Ureter (tissue), 1 donor: ENCODE measurements at places on chromosomes 2 and 18. TPM values are rescaled to one million over a fixed set of nuclear protein-coding genes. Genes with fewer than 3 reads are reported as not detected.

DNA sequence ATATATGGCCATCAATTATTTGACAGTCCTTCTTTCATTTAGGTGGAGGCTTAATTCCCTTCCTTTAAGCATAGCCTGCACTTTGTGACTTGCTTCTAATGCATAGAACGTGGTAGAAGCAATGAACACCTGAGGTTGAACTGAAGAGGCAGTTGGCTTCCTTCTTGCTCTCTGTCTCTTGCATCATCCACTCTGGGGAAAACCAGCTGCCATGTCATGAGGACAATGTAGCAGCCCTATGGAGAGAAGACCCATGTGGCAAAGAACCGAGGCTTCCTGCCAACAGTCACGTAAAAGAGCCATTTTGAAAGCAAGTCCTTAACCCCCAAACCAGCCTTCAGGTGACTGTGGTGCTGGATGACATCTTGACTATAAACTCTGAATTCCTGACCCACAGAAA is 46.8 kb downstream of the ATOH8 start:
- no peak for DNase-seq

DNA sequence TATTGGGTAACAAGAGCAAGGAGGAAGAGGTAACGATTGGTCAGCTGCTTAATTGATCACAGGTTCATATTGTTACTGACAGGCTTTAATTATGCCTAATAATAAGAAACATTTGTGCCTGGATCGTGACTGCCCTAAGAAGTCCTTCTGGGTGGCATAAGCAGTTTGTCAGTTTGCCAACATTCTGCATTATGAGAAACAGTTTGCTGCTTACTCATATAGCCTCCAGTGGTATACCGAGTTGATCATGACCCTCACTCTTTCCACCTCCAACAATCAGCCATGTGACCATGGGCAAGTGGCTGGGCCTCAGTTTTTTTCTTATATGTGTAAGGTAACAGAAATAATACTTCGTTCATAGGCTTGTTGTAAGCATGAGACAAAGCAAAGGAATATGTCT is 96.6 kb upstream of the CABLES1 start:
- DNase-seq = no peak

DNA sequence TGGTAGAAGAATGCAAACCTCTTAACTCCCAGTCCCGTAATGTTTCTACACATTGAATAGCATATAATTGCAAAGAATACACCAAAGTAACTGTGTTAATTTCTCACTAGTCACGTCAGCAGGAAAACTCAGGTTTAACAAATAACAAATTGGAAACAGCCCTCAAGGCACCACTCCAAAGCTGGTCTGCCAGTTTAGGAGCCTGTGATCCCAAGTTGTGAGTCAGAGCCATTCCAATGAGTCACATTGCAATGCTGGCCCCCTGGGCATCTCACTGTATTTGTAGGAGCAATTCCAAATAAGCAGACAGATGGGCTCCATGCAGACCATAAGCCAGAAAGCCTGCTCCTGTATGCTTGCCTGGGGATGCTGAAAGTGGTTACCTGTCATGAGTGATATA is 143.2 kb upstream of the SETBP1 start:
- DNase-seq = no peak

GRCh38 chr2:112699984-112700667 is 20.7 kb upstream of the NT5DC4 start:
- peak; percentile 5 for DNase-seq

- DNase-seq = no peak
These were observed 152.8 kb upstream of the MAP3K20 start for GRCh38 chr2:172922815-172923214.

DNA sequence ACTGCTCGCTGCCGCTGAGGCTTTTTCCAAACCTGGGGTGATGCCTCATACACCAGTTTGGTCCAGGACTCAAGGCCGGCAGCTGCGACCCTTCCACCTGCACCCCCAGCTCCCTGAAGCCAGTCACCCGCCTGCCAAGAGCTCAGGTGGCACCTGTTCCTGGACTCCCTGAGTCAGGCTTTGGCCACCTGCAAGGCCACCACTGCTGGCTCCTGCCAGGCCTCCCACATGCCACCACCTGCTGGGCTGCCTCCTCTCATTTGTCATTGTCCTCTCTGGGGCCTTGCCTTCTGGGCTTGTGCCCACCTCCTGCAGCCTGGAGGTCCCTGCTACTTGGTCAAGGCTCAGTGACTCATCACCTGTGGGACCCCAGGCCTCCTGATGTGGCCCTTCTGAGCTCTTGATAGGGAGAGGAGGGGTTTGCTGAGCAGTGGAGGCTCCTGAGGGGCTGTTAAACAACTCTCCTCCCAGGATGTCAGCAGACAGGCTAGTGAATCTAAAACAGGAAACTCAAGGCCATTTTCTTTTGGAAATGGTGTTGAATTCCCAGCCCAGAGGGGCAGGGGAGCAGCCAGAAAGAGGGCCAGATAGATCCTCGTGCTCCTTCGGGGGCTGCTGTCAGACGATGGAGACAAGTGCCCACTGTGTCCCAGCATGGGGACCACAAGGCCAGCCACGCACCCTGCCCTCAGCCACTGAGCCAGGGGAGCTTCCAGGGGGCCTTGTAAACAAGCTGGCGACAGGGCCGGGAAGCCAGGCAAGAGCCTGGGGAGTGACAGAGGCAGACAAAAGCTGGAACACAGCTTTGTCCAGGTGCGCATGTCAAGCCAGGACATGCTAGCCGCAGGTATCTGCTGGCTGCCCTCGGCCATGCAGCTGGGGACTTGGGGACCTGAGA is 416.8 kb downstream of the LRATD1 start:
- no peak for DNase-seq

GRCh38 chr2:116510117-116510671 is 1304.3 kb upstream of the DDX18 start:
- no peak for DNase-seq

GRCh38 chr2:43743706-43744105 is 30.1 kb upstream of the DYNC2LI1 start:
- DNase-seq = no peak

- DNase-seq = no peak
These were observed 72.9 kb downstream of the PRKCE start for GRCh38 chr2:45724335-45724734.

- no peak for DNase-seq
These were observed 265.4 kb upstream of the TFPI start for GRCh38 chr2:187819624-187820023.

- no peak for DNase-seq
These were observed 43.5 kb downstream of the ATP8B1 start for GRCh38 chr18:57759650-57760049.

- DNase-seq = no peak
These were observed 46.5 kb downstream of the PLEK start for GRCh38 chr2:68411397-68412126.

The TDRD15 gene
- total RNA-seq = 0.10 TPM

The NCKAP5 gene
- total RNA-seq = 7.3 TPM

The SPATA3 gene
- total RNA-seq = not detected

The DSG1 gene
- 0.13 TPM for total RNA-seq

The CWC22 gene
- 22.3 TPM for total RNA-seq

The KCNS3 gene
- total RNA-seq = 20.3 TPM

The RAB17 gene
- 24.2 TPM for total RNA-seq

The SLC11A1 gene
- total RNA-seq = 16.5 TPM
